Suppressor macrophage treated with lipopolysaccharide for 4 hours (primary cell): ENCODE measurements at places on chromosomes 5 and 9.

DNA sequence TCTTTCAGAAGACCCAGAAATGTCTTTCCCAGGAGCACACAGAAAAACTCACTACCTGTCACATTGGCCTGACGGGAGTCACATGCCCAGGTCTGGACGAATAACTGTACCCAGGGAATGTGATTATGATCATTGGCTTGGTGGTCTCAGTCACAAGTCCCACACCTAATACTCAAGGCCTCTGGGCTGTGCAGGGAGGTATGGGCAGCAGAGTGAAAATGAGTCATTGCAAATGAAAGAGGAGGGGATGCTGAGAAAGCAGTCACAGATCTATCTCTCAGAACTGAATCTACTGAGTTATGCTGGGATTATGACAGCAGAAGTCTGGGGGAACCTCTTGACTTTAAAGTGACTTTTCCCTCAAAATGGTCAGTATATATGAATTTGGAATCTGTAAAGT, 36.9 kb downstream of the SGCD start:
- DNase-seq = no peak

GRCh38 chr5:118863345-118863744, 125.0 kb downstream of the DTWD2 start:
- no peak for DNase-seq

DNA sequence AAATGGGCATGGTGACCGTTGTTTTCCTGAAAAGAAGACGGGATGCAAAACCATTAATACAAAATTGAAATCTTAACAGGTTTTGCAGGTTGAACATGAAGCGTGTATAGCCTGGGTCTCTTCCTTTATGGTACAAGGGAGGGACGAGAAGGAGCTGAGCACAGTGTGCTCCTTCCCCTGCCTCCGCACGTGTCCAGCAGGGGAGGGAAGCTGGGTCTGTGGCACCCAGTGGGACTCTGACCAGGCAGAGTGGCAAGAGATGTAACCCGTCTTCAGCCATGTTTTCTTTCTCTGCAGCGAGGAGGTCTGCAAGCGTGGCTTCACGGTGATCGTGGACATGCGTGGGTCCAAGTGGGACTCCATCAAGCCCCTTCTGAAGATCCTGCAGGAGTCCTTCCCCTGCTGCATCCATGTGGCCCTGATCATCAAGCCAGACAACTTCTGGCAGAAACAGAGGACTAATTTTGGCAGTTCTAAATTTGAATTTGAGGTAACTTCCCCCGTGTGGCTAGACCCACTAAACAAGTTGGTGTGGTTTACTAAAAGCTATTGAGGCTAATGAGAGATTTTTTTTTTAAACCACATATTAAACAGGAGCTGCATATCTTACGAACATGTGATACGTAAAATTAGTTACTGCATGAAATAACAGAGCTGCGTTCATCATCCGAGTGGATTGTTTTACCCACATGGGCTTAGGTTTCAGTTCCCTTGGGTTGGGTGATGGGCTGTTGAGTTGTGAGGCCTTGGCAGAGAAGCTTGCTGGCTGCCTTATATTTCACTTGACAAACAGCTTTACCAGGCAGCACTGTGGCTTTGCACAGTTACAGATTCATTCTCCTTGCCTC, 143.7 kb downstream of the TRIO start:
- no peak for DNase-seq

DNA sequence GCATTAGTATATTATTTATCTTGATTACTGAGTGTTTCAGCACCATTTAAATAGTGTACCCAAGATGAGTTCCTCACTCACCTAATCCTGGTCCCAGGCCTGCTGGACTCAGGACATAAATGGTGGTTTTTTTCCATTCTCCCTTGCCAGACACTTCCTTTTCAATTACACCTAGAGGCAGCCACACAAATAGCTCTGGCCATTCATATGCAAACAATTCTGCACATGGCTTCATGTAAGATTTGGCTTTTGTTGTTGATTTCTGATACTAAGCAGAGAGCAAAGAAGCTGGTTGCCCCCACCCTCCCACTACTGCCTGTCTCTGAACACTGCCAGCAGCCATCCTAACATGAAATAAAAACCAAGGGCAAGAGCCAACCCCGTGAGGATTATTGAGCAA, 180.4 kb downstream of the SEMA5A start:
- DNase-seq = no peak

DNA sequence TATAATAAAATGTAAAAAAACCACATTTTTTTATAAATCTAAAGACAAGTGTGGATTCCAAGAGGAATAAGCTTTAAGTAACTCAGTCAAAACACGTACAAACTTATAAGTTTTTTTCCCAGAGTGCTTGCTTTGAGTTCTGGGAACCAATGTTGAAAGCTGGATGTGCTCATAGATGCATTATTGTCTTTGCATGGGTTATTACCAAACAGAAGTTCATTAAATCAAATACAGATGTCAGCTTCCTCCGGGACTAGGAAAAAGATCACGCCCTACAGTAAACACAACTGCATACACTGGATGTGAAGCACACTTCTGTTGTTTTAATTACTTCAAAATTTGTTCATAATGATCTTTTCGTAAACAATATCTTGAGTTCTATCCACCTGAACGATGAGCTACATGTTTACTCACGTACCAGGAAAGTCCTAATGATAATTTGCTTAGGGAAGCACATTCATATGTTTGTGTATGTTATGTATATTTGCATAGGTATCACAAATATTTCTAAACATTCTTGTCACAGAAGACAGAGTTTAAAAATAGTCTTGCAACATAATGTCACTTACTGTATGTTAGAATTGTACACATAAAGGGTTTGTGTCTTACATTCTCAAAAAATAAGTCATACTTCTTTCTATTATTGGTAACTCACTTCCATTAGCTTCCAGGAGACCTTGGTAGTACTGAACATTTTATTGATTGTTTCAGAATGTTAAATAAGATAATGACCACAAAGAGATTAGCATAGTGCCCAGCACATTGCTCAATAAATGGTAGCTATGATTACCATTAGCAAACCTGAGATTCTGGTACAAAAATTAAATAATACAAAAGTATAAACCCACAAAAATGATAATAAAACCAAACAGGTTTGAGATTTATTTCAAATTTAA, 427.4 kb downstream of the CETN3 start:
- DNase-seq = no peak

DNA sequence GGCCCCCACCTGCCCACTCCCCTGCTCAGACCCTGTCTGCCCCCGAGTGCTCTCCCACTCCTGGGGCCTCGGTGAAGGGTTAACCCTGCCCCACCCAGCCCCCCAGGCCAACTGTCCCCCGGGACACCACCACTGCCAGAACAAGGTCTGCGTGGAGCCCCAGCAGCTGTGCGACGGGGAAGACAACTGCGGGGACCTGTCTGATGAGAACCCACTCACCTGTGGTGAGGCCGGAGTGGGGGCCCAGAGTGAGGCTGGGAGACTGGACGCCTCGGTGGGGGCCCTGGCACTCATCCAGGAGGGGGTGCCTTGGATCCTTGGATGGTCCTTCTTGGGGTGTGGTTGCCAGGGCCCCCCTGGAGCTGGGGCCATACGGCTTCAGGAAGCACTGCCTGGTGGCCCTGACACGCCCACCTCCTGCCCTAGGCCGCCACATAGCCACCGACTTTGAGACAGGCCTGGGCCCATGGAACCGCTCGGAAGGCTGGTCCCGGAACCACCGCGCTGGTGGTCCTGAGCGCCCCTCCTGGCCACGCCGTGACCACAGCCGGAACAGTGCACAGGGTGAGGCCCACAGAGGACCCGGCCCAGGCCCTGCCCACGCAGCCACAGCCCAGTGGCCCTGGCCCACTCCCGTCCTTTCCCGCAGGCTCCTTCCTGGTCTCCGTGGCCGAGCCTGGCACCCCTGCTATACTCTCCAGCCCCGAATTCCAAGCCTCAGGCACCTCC, 2.1 kb downstream of the MAMDC4 start:
- no peak for DNase-seq

DNA sequence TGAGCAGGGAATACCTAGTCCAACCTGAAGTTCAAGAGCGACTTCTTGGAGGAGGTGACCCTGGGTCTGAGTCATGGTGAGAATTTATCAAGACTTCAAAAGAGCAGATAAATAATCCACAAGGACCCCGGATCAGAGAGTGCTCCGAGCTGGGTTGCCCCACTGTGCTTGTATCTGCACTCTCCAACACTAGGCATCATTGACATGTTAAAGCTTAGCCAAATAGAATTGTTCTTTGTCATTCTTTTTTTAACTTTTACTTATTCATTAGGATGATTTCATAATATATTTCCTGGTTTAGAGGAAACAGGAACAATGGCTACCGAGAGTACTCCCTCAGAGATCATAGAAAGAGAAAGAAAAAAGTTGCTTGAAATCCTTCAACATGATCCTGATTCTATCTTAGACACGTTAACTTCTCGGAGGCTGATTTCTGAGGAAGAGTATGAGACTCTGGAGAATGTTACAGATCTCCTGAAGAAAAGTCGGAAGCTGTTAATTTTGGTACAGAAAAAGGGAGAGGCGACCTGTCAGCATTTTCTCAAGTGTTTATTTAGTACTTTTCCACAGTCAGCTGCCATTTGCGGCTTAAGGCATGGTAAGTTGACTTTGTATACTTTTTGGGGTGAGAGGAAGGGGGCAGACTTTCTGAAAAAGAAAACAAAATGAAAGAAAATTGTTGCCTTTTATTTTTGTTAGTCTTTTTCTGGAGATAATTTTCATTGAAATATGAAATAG, at the start of gene CARD6:
CARD6 (plus strand) TSS at position 300 of the 738 bp plus-strand sequence; CDS start at position 316, 16 bp downstream.
- DNase-seq = peak; percentile 74

GRCh38 chr9:8558176-8558575, 758.6 kb upstream of the DMAC1 start:
- no peak for DNase-seq

- no peak for DNase-seq
These were observed 94.8 kb upstream of the SEMA6A start for GRCh38 chr5:116669261-116670031.

- DNase-seq = no peak
These were observed 10.6 kb downstream of the C1QTNF2 start for GRCh38 chr5:160359816-160360215.

DNA sequence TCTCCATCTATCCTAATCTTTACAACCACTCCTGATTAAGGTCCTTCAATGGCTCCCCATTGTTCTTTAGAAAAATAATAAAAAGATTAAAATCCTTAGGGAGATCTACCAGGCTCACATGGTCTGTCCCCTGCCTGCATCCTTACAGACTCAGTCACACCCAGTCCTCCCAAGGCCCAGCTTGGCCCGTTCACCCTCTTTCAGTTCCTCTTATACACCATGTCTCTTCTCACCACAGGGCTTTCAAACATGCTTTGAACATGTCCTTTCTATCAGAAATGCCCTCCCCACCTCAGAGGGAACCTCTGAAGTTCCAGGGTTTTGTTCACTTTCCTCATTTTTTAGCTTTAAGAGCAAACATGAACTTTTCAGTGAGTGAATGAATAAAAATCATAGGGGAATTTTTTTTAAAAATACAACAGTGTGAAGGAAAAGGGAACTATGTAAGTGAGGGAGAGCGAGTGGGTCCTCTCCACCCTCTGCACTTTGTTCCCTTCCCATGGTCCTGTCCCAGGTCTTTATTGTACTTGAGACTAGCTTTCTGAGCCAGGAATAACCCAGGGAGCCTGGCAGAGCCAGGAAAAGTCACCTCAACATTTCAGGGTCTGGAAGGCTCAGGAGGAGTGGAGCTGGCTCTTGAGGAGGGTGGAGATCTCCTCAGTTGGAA, 55.3 kb downstream of the TRPC7 start:
- peak; percentile 5 for DNase-seq

GRCh38 chr9:77649109-77649812, 1.1 kb upstream of the GNA14 start:
- peak; percentile 21 for DNase-seq

- DNase-seq = no peak
These were observed 746 bp downstream of the NKX2-5 start for GRCh38 chr5:173234129-173234790.

DNA sequence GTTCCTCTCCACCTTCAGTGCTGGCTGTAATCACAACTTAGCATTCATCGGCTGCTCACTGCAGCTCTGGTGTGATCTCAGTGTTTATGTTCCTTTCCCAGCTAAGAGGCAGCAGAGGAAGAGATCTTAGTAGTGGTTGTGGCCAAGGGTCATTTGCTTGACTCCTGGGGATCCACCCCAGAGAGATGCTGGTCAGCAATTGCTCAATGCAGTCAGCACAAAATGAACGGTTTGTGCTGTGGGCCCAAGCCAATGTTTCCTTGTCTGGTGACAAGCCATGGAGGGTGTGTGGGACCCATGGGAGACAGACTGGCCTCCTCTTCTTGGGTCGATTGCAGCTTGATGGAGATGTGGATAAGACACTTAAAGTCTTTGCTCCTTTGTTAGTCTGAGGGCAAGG, 16.1 kb upstream of the FRMD3 start:
- no peak for DNase-seq

GRCh38 chr5:148623741-148624140, 30.6 kb downstream of the HTR4 start:
- no peak for DNase-seq

- DNase-seq = no peak
These were observed 105.0 kb upstream of the TUT7 start for GRCh38 chr9:86459191-86459590.

DNA sequence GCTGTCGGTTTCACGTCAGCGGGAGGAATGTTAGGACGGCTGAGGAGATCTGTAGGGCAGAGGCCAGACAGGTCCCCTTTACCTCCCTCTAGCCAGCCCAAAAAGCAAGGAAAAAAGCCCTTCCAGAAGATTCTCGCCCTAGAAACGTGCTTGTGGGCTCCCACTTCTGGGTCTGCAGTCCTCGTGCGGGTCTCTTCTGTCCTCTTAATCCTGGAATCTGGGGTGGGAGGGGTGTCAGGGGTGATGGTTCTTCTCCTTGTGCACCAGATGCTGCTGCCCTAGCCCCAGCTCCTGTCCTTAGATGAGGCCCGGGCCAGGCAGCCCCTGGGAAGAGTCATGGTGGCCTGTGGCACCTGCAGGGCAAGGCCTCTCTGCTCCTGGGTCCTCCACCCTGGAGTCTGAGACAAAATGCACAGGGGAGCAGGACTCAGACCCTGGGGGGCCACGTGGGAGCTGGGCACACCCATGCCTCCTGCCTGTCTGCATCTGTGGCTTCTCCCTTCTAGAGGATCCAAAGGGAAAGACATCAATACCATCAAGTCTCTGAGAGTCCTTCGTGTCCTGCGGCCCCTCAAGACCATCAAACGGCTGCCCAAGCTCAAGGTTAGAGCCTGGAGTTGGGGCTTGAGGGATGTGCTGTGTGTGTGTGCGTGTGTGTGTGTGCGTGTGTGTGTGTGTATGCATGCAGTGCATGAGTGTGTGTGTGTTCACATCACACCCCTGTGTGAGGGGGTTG, 174.2 kb downstream of the CACNA1B start:
- DNase-seq = no peak

- DNase-seq = no peak
These were observed 813 bp downstream of the ERMP1 start for GRCh38 chr9:5832071-5832537.

GRCh38 chr5:6686915-6687409, 26.3 kb upstream of the TENT4A start:
- peak; percentile 40 for DNase-seq

DNA sequence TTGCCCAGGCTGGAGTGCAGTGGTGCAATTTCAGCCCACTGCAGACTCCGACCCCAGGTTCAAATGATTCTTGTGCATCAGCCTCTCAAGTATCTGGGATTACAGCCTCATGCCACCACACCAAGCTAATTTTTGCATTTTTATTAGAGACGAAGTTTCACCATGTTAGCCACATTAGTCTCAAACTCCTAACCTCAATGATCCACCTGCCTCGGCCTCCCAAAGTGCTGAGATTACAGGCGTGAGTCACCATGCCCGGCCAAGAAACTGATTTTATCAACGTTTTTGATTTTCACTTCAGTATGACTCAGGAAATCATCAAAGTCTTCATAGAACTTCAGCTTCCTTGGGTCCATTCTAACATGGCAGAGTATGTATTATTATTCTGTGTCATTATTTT, 125.4 kb downstream of the GABRG2 start:
- no peak for DNase-seq

- DNase-seq = peak; percentile 81
These were observed 26.8 kb upstream of the PPP2CA start for GRCh38 chr5:134252671-134253070.
